ENCODE measurements at places on chromosomes 7 and 10. TPM values are rescaled to one million over a fixed set of nuclear protein-coding genes. Genes with fewer than 3 reads are reported as not detected.

IGFBP3 gene
- total RNA-seq: 0.12 TPM

CHST15 gene
- 0.43 TPM for total RNA-seq

OR6B1 gene
- not detected for total RNA-seq

GBX1 gene
- total RNA-seq: not detected

STRIP2 gene
- total RNA-seq: 41.3 TPM

C7orf57 gene
- total RNA-seq: 0.46 TPM

DNA sequence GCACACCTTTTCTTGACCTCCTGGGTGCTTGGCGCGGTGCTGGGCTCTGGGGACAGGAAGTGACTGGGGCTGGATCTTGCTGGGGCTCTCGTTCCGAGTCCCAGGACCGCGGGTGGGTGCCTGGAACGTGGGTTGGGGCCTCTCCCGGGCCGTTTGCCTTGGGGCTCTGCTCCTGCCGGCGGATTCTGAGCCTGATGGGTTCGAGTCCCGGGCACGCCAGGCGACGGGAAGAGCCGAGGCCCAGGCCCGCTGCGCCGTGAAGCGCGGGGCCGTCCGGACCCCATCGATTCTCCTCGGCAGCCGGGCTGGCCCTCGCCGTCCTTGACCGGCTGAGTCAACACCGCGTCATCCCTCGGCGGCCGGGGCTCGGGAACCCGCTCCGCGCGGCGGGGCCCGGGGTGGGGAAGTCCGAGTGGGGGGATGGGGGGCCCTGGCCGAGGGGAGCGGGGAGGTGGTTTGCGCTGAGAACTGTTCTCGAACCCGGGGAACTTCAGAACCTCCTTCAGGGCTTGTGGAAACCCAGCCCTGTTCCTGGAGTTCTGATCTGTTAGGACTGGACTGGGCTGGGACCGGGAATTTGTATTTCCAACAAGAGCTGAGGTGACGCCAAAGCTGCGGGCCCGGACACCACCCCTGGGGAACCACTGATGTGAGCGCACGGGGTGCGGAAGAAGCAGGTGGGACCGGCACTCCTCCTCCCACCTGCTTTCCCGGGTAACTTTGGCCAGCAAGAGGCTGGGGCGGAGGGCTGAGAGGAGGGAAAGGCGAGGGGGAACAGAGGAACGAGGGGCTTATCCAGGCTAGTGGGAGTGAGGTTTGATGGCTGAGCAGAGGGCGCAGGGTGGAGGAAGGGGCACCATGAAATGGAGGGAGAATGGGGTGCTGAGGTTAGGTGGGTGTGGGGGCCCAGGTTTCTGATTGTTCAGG, 6.2 kb downstream of the HHEX start:
- H3K27me3 ChIP-seq: peaks cover 61% of the 10 kb centered on the region
- H3K27ac ChIP-seq: no peak overlapping the region
- H3K36me3 ChIP-seq: no peaks in the 10 kb centered on the region
- peaks cover 33% of the 10 kb centered on the region for H3K4me1 ChIP-seq
- no peak for DNase-seq

DNA sequence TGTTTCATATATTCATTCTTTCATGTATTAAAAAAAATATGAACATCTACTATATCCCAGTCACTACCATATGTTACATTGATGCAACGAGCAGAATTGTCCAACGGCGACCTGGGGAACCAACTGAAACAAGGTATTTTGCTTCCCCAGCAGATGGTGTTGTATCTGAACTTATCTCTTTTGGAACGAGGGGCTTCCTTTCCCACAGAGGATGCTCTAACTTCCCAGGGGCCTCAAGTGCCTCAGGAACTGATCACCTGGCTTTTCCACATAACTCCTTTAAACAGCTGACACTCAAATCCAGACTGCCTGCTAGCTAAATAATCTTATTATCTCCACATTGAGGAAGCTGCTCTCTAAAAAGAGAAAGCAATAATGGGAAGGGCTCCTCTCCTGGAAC, 259.3 kb downstream of the HTR7 start:
- peaks cover 6% of the 10 kb centered on the region for H3K27me3 ChIP-seq
- H3K4me1 ChIP-seq: no peaks in the 10 kb centered on the region

DNA sequence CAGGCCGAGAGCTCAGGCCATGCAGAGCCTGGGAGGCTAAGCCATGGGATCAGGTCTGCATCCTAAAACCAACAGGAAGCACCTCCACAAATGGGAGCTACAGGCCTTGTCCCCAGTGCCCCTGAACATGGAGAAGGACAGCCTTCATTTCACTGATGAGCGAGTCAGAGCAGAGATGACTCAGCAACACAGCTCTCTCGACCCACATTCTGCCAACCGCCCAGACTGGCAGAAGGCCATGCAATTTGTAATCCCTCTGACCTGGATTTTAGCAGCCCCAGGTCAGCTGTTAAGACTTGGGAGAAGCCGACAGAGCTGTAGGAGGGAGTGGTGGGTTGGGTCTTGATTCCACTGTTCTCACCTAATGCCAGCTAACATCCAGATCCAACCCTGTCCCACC, 25.5 kb downstream of the VOPP1 start:
- peaks cover 79% of the 10 kb centered on the region for H3K4me1 ChIP-seq
- H3K27ac ChIP-seq: no peak overlapping the region
- peak; percentile 77 for DNase-seq
- H3K36me3 ChIP-seq: peaks cover 29% of the 10 kb centered on the region

GRCh38 chr10:97991871-97992270, 38.5 kb downstream of the CRTAC1 start:
- H3K27ac ChIP-seq: no peak overlapping the region
- H3K36me3 ChIP-seq: no peaks in the 10 kb centered on the region
- H3K4me1 ChIP-seq: no peaks in the 10 kb centered on the region
- H3K27me3 ChIP-seq: peaks cover 17% of the 10 kb centered on the region

DNA sequence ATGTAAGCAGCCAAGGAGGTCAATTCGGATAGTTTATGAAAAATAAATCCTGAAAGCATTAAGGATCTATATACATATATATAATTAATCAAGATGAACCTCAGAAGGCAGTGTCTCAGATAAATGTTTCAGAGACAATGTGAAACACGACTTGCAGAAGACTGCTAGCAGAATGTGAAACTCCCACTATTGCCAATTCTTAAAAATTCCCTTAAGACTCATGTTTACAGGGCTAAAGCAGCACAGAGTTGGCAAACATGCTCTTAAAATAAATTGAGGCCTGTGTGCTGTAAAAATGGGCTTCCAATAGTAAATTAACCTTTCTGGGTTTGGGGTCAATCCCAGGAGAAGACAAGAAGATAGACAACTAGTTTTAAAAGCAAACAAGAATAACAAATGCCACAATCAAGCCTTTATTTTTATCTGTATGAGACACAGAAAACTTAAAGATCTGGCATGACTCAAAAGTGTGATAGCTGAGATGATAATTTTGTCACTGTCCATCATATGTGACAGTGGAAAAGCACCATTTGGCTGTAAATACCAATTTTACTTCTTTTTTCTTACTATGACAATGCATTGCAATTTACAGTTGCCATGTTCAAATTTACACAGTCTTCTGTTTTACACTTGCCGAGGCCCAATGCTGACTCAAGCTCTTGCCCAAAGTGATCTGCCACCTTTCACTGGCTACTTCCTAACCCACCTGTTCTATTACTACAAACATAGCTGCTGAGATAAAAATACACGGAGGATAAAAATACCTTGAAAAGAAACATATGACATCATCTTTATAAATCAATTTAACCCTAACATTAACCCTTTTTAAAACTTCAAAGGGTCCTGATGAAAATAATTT, 78.6 kb downstream of the CHCHD3 start:
- H3K4me1 ChIP-seq: peaks cover 31% of the 10 kb centered on the region
- no peak for DNase-seq
- H3K27me3 ChIP-seq: no peaks in the 10 kb centered on the region
- H3K4me3 ChIP-seq: no peak overlapping the region
- H3K36me3 ChIP-seq: peaks cover 29% of the 10 kb centered on the region

- H3K36me3 ChIP-seq: no peaks in the 10 kb centered on the region
- DNase-seq: no peak
- no peaks in the 10 kb centered on the region for H3K27me3 ChIP-seq
- H3K4me1 ChIP-seq: peaks cover 11% of the 10 kb centered on the region
These were observed 173.5 kb upstream of the LYZL2 start for GRCh38 chr10:30803058-30803457.

DNA sequence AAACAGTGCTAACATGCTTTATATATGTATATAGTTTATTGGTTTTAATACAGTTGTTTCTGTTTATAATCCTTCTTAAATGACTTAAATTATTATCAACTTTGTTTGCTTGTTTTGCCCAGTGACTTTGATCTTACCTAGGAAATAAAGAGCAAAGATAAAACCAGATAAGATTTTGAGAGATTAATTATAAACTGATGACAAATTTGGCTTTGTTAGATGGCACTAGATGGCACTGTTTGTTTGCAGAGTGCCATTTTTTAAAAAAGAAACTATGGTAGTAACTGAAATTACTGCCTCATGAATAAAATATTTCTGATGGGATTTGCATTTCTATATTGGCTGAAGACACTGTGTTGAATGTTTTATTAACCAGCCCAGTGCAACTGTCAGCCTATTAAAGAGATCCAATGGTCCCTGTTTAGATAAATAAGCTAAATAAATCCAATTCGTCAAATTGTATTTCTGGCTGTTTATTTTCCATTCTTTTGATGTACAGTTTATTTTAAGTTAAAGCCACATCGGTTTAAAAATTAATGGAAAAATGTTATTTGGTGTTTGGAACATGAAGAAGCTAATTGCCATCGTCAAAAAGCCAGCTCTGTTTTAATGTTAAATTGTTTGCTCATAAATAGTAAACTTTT, 28.7 kb downstream of the VTI1A start:
- H3K4me3 ChIP-seq: no peak overlapping the region
- no peak overlapping the region for H3K27ac ChIP-seq
- no peaks in the 10 kb centered on the region for H3K36me3 ChIP-seq
- DNase-seq: no peak
- H3K4me1 ChIP-seq: peaks cover 6% of the 10 kb centered on the region

GRCh38 chr7:73681031-73681430, 2.2 kb downstream of the DNAJC30 start:
- DNase-seq: no peak
- peak overlapping the region; percentile 89 for H3K4me3 ChIP-seq
- peak overlapping the region; percentile 51 for H3K27ac ChIP-seq
- H3K27me3 ChIP-seq: no peaks in the 10 kb centered on the region
- H3K36me3 ChIP-seq: peaks cover 41% of the 10 kb centered on the region

Data from activated CD4-positive, alpha-beta T cell treated with anti-CD3 and anti-CD28 coated beads for 36 hours (primary cell).